Transverse colon (tissue), 4 donors: ENCODE measurements at places on chromosomes 16 and 17.
A peak's percentile ranks its signal among the peaks of the same experiment; 100 is the strongest.

- no peak for DNase-seq
Measured at GRCh38 chr16:65681406-65681805, 559.5 kb upstream of the CDH11 start.

GRCh38 chr16:83878838-83879237 is 20.1 kb upstream of the MLYCD start:
- no peak for DNase-seq

- peak; percentile 59 for DNase-seq
Measured at GRCh38 chr16:1533443-1533951, at the start of gene TMEM204. Gene TMEM204, plus strand, starts transcription at chr16:1533666. Its CDS starts 610 bp downstream, at chr16:1534276.

DNA sequence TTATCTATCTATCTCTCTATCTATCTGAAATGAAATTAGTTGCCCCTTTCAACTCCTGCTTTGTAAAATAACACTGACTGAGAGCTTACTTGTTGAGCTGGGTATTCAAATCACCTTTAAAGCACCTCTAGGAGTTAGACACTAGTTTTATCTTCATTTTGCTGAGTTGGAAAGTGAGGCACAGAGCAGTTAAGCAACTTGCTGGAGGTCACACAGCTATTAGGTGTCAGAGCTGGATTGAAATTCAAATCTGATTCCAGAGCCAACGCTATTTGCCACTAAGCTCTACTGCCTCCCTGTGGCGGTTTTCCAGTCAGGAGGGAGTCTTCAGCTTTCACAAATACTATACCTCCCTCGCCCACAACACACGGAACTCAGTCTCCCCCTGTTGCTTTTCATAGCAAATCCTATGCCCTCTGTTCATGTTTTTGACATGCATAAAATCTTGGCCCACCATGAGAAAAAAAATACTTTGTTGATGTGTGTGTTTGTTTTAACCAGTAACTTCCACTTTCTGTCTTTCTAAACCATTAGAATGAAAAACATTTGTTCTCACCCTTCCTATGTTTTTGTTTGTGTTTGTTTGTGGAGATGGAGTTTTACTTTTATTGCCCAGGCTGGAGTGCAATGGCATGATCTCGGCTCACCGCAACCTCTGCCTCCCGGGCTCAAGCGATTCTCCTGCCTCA is 74.8 kb upstream of the SMURF2 start:
- DNase-seq = peak; percentile 50

GRCh38 chr16:17318238-17318637 is 152.5 kb downstream of the XYLT1 start:
- DNase-seq = no peak
